ENCODE measurements at places on chromosomes 7 and 10. TPM values are rescaled to one million over a fixed set of nuclear protein-coding genes. Genes with fewer than 3 reads are reported as not detected.

RGR gene
- total RNA-seq: not detected

PGAM1 gene
- total RNA-seq: 214 TPM

CPN1 gene
- 2.8 TPM for total RNA-seq

HTR5A gene
- total RNA-seq: not detected

HILPDA gene
- total RNA-seq: 18.0 TPM

DNA sequence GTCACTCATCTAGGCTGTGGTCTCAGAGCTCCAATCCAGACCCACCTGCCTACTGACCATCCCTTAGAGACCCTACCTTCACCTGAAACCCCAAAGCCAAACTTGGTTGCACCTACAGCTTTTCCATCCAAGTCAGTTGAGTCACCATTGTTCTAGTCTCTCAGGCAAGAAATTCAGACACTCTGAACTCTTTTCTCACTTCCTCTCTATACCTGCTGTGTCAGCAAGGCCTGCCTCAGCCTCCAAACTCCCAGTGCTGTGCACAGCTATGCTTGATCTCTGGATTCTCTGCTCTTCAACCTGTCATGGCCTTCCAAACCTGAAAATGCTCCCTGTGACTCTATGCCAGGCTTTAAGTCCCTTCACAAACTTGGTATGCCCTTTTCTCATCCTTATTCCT, 47.4 kb upstream of the MTURN start:
- H3K4me1 ChIP-seq: peaks cover 4% of the 10 kb centered on the region
- no peaks in the 10 kb centered on the region for H3K36me3 ChIP-seq
- no peak overlapping the region for H3K4me3 ChIP-seq
- DNase-seq: no peak

GRCh38 chr10:66786709-66787108, 139.1 kb upstream of the LRRTM3 start:
- H3K27me3 ChIP-seq: no peaks in the 10 kb centered on the region
- H3K27ac ChIP-seq: no peak overlapping the region
- no peak overlapping the region for H3K4me3 ChIP-seq
- no peak for DNase-seq

- H3K4me3 ChIP-seq: no peak overlapping the region
- H3K27ac ChIP-seq: no peak overlapping the region
- H3K4me1 ChIP-seq: peaks cover 7% of the 10 kb centered on the region
- H3K36me3 ChIP-seq: no peaks in the 10 kb centered on the region
Measured at GRCh38 chr7:102288285-102288930, 1.7 kb downstream of the SH2B2 start.

DNA sequence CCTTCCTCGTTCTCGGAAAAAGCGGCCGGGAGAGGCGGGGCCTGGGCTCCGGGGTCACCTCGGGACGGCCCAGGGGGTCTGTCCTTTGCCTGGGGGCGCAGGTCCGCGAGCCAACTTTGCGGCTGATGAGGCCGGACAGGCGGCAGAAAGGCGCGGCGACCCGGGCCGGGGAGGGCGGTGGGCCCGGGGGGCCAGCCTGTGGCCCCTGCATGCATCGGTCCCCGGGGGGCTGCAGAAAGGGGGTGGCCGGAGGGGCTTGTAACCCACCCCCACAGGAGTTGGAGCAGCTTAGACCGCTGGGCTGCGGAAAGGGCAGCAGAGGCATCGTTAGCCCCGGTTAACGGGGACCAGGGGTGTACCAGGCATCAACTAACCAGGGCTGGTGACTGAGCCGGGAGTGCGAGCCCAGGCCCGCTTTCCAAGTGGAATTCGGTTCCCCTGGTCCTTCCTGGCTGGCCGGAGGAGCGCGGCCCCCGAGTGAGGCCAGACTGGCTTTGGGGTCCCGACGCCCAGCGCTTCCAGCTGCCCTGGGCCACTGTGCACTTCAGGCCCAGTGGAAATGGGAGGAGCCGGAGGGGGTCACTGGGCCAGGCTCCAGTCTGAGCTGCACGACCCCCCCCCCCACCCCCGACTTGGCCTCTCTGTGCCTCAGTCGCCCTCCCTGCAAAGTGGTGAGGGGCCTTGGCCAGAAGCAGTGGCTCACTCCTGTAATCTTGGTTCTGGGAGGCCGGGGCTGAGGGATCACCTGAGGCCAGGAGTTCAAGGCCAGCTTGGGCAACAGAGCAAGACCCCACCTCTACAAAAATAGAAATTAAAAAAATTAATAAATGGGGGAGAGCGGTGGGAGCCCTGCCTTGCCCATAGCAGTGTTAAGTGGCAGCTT, 919 bp downstream of the SLC29A4 start:
- H3K36me3 ChIP-seq: no peaks in the 10 kb centered on the region
- no peak for DNase-seq
- H3K4me3 ChIP-seq: peak overlapping the region; percentile 72

Measured in hepatocyte (in vitro differentiated cells).